Osteoblast (primary cell): ENCODE measurements at places on chromosomes 2 and 18. TPM values are rescaled to one million over a fixed set of nuclear protein-coding genes. Genes with fewer than 3 reads are reported as not detected.

DNA sequence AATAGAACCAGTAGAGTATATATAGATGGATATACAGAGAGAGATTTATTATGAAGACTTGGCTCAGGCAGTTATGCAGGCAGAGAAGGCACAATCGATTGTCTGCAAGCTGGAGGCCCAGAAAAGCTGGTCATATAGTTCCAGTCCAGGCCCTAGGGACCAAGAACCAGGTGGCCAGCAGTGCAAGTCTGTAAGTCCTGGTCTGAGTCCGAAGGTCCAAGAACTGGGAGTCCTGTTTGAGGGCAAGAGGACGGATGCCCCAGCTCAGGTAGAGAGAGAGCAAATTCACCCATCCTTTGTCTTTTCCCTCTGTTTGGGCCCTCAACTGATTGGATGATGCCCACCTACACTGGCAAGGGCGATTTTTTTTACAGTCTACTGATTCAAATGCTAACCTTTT lies 164.6 kb downstream of the CAMKMT start:
- no peak for DNase-seq

The TEX44 gene
- total RNA-seq, result not detected in 2 replicates

DNA sequence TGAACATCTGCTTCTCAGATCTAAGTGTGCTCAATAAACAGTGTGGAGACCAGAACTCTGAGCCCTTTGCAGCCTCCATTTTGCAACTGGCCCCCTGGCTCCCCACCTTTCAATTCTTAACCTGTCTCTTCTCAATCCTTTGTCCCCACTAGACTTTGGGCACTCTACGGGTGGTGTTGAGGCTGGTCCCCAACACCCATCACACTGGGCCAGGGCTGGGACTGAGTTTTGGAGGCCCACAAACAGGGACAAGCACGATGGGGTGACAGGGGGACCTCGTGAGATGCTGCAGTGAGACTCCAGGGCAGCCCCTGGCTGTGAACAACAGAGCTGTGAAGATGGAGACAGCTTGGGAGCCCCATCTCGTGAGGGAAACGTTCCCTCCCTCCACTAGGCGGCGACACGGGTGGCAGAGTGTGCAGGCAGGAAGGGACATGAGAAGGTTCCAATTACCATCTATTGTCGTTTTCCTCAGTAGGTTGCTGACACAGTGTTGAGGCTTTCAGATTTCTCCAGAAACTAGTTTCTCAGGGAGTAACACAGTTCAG lies 1.2 kb downstream of the ANKMY1 start:
- peak; percentile 95 for DNase-seq

DNA sequence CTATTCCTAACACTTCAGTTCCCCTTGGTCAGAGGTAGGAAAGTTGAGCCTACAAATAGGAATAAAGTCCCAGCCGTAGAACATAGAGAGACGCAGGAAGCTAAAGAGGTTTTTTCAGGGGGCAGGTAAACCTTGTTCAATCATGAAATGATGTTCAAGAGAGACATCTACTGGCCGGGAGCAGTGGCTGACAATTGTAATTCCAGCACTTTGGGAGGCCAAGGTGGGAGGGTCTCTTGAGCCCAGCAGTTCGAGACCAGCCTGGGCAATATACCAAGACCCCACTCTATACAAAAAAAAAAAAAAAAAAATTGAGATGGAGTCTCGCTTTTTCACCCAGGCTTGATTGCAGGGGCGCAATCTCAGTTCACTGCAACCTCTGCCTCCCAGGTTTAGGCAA lies 66.7 kb upstream of the DNAJC10 start:
- DNase-seq, result peak; percentile 34

GRCh38 chr18:59605633-59606192 lies 91.5 kb downstream of the CCBE1 start:
- no peak for DNase-seq

GRCh38 chr2:149040451-149040850 lies 2.0 kb downstream of the LYPD6B start:
- no peak for DNase-seq

The CHST9 gene
- not detected in 2 replicates for total RNA-seq
